ENCODE measurements at places on chromosomes 3 and 15.

- DNase-seq = no peak
Measured at GRCh38 chr3:48367201-48367600, 4.8 kb upstream of the FBXW12 start.

GRCh38 chr3:25888892-25889524, 99.1 kb downstream of the OXSM start:
- no peak for DNase-seq

GRCh38 chr3:308597-309321, 112.2 kb downstream of the CHL1 start:
- no peak for DNase-seq

DNA sequence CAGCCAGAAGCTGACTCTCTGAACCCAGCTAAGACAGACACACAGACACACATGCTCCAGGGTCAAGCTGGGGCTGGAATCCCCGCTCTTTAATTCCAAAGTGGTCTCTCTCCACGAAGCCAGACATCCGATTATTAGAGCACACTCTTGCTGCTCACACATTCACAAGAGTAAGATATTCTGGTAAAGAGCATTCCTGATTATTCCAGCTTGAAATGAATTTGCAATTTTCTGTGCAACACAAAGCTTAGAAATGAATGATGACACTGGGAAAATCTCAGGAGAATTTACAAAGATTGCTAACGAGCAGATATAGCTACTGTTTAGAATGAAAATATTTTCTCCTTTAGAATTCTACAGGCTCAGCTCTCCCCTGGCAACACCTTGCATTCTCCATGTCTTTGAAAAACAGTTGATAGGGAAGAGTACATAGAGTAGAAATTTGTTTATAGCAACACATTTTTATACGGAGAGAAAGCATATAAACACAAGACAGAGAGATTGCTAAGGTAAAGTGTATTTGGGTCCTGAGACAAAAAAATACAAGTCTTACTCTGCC, 80.6 kb upstream of the EIF1B start:
- no peak for DNase-seq

DNA sequence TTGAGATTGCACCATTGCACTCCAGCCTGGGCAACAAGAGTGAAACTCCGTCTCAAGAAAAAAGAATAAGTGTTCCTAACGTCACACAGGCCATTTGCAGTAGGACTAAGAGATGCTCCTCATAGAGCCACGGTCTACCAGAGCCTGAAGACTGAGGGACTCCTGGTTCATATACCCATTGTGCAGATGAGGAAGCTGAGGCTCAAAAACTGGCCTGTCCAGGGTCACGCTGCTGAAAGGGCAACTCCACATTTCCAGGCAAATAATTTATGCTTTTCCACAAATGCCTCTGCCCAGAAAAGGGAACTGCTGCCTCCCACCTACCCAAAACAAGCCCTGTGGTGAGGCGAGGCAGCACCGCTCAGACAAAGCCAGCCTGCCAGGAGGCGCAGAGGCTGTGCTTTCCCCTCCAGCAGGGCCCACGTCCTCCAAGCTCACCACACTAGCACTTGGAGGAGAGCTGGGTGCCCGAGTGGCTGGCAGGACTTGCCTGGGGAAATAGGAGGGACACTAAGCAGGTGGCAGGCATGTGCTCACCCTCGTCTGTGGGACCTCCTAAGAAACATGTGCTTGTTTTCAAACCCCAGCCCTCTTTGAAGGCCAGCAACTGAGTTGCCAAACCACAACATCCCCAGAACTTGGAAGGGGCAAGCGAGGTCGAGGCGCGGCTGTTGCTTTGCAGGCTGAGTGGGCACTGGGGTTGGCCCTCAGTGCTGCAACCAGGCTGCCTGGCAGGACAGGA, 195.6 kb downstream of the XXYLT1 start:
- DNase-seq = no peak

DNA sequence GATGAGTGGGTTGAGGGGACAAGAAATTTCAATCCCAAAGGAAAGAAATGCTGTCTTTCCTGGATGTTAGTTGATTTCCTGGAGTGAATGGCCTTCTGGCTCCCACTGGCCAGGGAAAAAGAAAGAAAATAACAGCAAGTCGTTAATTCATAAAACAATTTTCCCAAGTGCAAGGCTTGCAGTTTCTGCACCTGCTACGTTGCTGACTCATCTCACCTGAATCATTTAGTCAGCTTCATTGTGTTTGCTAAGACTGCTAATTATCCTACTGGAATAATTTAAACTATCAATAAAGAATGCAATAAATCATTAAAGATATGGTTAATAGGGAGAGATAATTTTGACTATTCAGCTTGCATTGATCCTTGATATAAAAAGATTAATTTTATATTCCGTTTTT, 387.6 kb downstream of the ROBO2 start:
- no peak for DNase-seq

DNA sequence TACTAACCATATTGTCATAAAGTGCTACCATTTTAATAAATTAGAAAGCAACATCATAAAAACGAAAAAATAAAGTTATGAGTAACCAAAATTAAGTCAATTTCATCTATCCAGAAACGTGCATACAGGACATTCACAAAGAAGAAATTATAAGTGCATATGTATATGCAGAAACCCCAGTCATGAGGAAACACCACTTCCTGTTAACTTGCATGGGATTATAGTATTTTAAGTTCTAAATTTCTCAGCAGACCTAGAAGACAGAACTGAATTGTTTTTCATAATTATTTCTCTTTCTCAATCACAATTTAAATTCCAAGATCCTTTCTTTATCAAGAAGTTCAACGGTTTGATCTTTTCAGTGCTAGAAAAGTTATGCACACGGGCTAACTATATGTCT, 1.4 kb upstream of the KBTBD8 start:
- no peak for DNase-seq

- no peak for DNase-seq
Measured at GRCh38 chr3:45642731-45643152, 46.5 kb upstream of the SACM1L start.

DNA sequence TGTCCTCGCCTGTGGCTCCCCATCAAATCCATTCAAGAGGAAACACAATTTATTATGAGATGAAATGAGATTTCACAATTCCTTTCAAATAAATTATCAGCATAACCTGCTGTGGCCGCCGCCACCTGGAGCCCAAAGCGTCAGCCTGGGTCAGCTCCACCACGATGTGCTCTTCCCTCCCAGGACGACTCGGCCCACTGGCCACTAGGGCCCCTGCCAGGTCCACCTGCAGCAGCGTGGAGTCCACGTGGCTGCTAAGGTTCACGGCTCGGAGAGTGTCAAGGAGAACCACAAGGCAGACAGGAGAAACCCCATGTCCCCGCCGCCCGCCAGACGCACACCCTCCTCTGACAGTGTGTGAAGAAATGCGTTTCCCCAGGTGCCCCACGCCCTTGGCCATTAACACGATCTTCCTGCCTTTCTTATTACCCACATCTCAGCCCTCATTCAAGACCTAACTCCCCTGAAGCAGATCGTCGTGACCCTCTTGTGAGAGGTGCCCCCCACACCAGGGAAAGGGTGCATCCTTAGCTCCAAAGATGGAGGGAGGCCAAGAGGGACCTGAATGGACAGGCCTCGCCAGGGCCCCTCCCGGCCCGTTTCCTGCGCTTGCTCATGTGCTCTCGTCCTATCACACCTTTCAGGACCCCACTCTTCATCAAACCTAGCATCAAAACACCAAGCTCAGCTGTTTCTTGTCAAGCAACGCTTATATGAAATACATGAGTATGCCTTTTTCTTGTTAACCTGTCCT, 80.6 kb downstream of the OCA2 start:
- no peak for DNase-seq

- no peak for DNase-seq
Measured at GRCh38 chr3:169907944-169908343, 3.4 kb upstream of the SAMD7 start.

DNA sequence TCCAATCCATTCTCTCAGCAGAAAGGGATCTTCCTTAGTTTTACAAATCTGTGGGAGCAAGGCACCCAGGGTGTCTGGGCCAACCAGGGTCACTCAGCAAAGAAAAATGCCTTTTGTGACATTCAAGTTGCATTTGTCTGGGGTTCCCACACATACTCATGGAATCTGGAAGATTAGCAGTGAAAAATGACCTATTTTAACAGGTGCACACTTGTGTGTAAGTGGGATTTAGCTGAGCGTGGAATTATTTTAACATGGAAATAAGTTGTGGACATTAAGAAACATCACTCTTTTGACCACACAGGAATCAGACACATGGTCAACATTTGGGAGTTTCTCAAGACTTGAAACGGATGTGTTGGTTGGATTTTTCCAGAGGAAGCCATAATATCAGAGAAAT, 234.9 kb downstream of the OPA1 start:
- DNase-seq = no peak

- no peak for DNase-seq
Measured at GRCh38 chr15:66960519-66960918, 104.9 kb upstream of the SMAD3 start.

- no peak for DNase-seq
Measured at GRCh38 chr3:175422744-175423143, 563.6 kb downstream of the NAALADL2 start.

DNA sequence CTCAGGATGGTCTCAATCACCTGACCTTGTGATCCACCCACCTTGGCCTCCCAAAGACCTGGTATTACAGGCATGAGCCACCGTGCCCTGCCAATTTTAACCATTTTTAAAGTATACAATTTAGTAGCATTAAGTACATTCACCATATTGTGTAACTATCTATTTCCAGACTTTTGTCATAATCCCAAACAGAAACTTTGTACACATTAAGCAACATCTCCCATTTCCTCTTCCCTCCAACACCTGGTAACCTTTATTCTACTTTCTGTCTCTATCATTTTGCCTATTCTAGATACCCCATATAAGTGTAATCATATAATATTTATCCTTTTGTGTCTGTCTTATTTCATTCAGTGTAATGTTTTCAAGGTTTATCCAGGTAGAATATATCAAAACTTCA, 8.9 kb upstream of the MYLK start:
- DNase-seq = no peak

GRCh38 chr15:71802770-71803169, 7.6 kb upstream of the NR2E3 start:
- DNase-seq = peak; percentile 49

DNA sequence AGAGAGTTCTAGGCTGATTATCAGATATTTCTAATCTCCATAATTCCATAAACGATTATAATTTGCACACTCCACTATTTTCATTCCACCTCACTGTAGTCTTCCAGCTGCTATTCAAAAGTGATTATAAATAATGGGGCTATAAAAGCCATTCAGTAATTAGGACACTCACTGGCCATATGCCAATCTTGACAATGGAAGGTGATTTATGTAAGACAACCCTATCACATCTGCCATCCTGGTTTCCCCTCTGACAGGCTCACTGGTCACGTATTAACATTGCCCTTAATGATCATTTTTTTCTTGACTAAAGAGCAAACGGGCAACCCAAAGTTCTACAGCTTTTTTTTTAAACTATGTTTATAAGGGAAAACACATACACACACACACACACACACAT, 402.4 kb downstream of the MAGI1 start:
- DNase-seq = no peak
